ENCODE measurements at places on chromosomes 6 and 20.

- H3K4me3 ChIP-seq, result no peak overlapping the region
- no peaks in the 10 kb centered on the region for H3K4me1 ChIP-seq
- no peaks in the 10 kb centered on the region for H3K36me3 ChIP-seq
- DNase-seq, result no peak
- no peaks in the 10 kb centered on the region for H3K27me3 ChIP-seq
- no peak overlapping the region for H3K27ac ChIP-seq
These were observed 1491.7 kb downstream of the GRIK2 start for GRCh38 chr6:102885165-102885564.

- H3K4me3 ChIP-seq, result peak overlapping the region; percentile 76
- H3K27me3 ChIP-seq, result no peaks in the 10 kb centered on the region
- DNase-seq, result peak; percentile 65
These were observed 28.0 kb upstream of the PTGIS start for GRCh38 chr20:49595811-49596561.

- H3K4me3 ChIP-seq, result peak overlapping the region; percentile 28
- peak overlapping the region; percentile 58 for H3K27ac ChIP-seq
These were observed 27.3 kb upstream of the SHLD1 start for GRCh38 chr20:5722927-5723326.

GRCh38 chr6:67757465-67758033 lies 877.5 kb upstream of the ADGRB3 start:
- H3K27ac ChIP-seq, result no peak overlapping the region
- no peak overlapping the region for H3K4me3 ChIP-seq
- no peaks in the 10 kb centered on the region for H3K36me3 ChIP-seq
- H3K27me3 ChIP-seq, result no peaks in the 10 kb centered on the region

- no peaks in the 10 kb centered on the region for H3K36me3 ChIP-seq
- DNase-seq, result no peak
- H3K27ac ChIP-seq, result no peak overlapping the region
- H3K27me3 ChIP-seq, result no peaks in the 10 kb centered on the region
- no peak overlapping the region for H3K4me3 ChIP-seq
These were observed 153.0 kb downstream of the NKAIN2 start for GRCh38 chr6:123956492-123957139.

GRCh38 chr6:13729891-13730290 lies 18.3 kb upstream of the RANBP9 start:
- H3K4me3 ChIP-seq, result no peak overlapping the region
- H3K27me3 ChIP-seq, result peaks cover 5% of the 10 kb centered on the region
- peaks cover 10% of the 10 kb centered on the region for H3K4me1 ChIP-seq
- H3K36me3 ChIP-seq, result no peaks in the 10 kb centered on the region
- no peak overlapping the region for H3K27ac ChIP-seq

DNA sequence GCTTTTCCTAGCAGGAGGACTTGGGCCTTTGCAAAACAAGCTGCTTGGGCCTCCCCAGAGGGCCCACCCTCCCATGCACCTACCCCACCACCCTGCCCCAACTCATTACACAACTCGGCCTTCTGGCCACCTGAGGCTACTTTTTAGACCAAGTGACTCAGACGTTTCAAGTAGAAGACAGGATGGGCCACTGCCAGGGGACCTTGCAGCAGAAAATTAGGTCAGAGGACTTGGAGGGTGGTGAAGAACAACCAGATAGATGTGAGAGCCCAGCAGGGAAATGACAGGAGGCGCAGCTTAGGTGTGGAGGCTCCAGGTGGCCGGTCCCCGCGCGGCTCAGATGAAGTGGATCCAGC lies 1.4 kb downstream of the PPP1R3D start:
- H3K4me1 ChIP-seq, result peaks cover 35% of the 10 kb centered on the region
- peak overlapping the region; percentile 84 for H3K4me3 ChIP-seq
- no peak for DNase-seq
- no peaks in the 10 kb centered on the region for H3K27me3 ChIP-seq

DNA sequence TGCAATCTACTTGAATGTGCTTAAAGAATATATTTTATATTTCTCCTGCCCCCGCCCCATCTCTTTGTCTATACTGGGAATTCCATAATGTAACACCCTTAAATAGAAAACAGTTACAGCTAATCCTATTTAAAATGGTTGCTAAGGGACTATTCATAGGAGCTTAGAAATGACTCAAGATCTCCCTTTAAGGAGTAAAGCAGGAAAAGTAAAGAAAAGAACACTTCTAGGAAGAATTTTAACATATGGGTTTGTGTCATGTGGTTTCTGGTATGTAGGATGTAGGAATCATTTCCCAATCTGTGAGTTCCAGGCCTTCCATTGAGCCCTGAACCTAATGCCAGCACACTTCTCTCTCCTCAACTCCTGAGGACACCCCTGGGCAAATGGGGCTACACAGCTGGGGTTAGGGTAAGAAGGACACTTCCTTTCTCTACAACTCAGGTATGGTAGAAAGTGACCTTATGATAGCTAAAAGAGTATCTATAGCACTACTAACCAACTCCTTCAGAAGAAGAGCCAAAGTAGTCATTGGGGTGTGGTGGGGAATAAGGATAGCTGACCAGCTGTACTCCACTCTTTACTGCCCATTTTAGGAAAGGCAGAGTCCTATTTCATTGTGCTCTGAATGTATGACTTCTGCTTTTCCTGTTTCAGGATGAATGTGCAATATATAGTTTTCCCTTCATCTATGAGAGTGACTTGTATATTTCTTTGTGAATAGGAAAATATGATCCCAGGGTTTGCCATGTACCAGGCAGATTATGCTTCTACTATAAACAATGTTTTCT lies 27.3 kb downstream of the RIMS1 start:
- no peak overlapping the region for H3K27ac ChIP-seq
- no peaks in the 10 kb centered on the region for H3K36me3 ChIP-seq
- no peaks in the 10 kb centered on the region for H3K27me3 ChIP-seq
- no peaks in the 10 kb centered on the region for H3K4me1 ChIP-seq

GRCh38 chr6:134081506-134081905 lies 29.1 kb upstream of the SLC2A12 start:
- H3K4me3 ChIP-seq, result no peak overlapping the region
- H3K27ac ChIP-seq, result no peak overlapping the region
- no peak for DNase-seq

DNA sequence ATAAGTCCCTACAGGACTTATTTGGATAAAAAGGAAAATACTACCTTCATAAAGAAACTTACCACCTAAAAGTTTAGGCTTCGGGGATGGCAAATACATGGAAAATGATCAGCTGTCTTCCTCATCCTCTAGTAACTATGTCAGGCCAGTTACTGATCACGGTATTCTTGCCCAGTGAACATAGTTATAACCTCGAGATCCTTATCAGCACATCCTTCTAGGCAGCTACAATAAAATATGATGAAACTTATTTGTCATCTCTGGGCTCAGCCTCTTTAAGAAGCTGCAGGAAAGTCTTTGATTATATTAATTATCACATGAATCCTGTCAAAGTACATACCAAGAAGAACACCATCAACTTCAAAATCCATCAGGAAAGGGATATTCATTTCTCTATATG lies 41.8 kb downstream of the SF3B5 start:
- H3K27ac ChIP-seq, result no peak overlapping the region
- H3K36me3 ChIP-seq, result peaks cover 18% of the 10 kb centered on the region
- no peak overlapping the region for H3K4me3 ChIP-seq
- DNase-seq, result no peak
- peaks cover 30% of the 10 kb centered on the region for H3K4me1 ChIP-seq
- no peaks in the 10 kb centered on the region for H3K27me3 ChIP-seq

- peaks cover 5% of the 10 kb centered on the region for H3K4me1 ChIP-seq
These were observed 44.9 kb upstream of the CCDC28A start for GRCh38 chr6:138728662-138729061.

- H3K27ac ChIP-seq, result no peak overlapping the region
- H3K36me3 ChIP-seq, result no peaks in the 10 kb centered on the region
- H3K4me3 ChIP-seq, result no peak overlapping the region
- no peak for DNase-seq
These were observed 4.6 kb downstream of the DACT2 start for GRCh38 chr6:168314948-168315347.

GRCh38 chr6:76275746-76276145 lies 203.3 kb upstream of the IMPG1 start:
- H3K36me3 ChIP-seq, result no peaks in the 10 kb centered on the region
- H3K27ac ChIP-seq, result no peak overlapping the region
- no peaks in the 10 kb centered on the region for H3K4me1 ChIP-seq
- H3K4me3 ChIP-seq, result no peak overlapping the region
- H3K27me3 ChIP-seq, result no peaks in the 10 kb centered on the region
- DNase-seq, result no peak

DNA sequence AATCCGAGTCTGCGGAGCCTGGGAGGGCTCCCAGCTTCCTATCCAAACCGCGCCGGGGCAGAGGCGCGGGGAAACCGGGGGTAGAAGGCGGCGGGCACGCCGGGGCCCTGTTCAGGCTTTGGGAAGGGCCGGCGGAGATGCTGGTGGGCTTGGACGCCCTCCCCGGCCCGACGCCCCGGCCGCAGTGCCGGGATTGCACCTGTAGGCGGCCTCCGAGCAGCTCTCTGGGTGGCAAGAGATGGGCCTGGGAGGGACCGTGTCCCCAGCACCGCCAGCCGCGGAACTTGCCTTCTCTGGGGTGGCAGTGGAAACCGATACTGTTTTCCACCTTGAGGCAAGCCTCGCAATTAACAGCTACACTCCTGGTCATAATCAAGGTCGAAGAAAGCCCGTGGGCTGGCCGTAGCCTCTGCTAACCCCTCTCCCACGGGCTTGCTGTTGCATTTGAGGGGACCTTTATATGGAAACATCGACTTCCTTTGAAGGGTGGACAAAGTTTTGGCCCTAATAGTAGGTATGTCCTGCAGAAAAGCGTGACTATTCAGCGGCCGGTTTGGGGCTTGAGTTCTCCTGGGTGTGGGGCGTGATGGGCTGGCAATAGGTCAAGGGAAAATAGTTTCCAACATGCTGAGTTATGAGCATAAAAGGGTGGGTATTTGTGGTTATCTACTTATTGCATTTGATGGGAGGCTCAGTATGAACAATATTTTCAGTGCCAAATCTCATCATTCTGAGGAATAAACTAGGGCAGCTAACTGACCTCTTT lies 1.1 kb upstream of the JAG1 start:
- DNase-seq, result peak; percentile 76
- peak overlapping the region; percentile 57 for H3K4me3 ChIP-seq
- peaks cover 18% of the 10 kb centered on the region for H3K4me1 ChIP-seq
- H3K27me3 ChIP-seq, result peaks cover 59% of the 10 kb centered on the region
- H3K36me3 ChIP-seq, result no peaks in the 10 kb centered on the region
- H3K27ac ChIP-seq, result peak overlapping the region; percentile 14

Measured in activated naive CD8-positive, alpha-beta T cell treated with anti-CD3 and anti-CD28 coated beads, Interleukin-2, amount 10 ng/mL, durations not matched to agents 7 days and 5 days (primary cell).